ENCODE measurements at places on chromosomes 11 and 22.
A peak's percentile ranks its signal among the peaks of the same experiment; 100 is the strongest.

- no peak for DNase-seq
Measured at GRCh38 chr11:119722281-119722794, 6.7 kb downstream of the NECTIN1 start.

- no peak for DNase-seq
Measured at GRCh38 chr11:31947051-31947450, 135.9 kb upstream of the PAX6 start.

- no peak for DNase-seq
Measured at GRCh38 chr11:47971501-47971900, 8.9 kb upstream of the PTPRJ start.

- no peak for DNase-seq
Measured at GRCh38 chr11:86460461-86461385, 86.0 kb downstream of the CCDC81 start.

DNA sequence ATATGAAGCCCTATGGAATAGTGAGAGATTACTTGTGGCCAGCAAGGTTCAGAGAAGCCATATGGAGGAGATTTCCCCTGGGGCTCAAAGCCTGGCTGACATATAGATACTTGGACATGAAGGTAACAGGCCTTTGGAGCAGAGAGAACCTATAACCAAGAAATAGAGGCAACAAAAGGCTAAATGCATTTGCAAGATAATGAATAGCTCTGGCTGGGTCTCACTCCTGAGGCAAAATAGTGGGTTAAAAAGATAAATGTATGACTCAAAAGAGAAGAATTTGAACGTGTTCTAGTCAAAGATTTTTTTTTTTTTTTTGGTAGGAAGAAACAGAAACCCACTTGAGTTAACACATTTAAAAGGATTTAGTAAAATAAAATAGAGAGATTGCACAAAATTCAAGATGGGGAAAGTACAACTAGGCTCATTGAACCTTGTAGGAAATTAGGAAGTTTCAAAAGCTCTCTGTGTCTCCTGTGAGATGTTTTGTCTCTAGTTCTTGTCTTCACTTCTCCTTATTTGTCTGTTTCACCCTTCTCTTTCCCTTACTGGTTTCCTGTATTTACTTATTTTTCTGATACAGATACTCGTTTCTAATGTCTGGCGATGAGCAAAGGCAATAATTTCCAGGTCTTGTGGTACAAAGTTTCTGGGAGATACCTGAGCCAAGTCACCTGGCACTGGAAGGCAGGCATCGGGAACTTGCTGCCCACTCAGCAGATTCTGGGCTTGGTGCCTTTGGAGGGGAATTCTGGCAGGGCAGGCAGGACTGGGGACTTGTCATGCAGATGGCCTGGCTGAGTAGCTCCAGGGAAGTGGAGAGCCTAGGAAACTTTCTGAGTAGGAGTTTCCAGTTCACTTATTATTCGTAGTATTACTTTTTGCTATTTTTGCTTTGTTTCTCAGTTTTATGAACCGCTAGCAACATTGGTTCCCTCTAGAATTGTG is 49.2 kb upstream of the SESN3 start:
- DNase-seq = no peak

DNA sequence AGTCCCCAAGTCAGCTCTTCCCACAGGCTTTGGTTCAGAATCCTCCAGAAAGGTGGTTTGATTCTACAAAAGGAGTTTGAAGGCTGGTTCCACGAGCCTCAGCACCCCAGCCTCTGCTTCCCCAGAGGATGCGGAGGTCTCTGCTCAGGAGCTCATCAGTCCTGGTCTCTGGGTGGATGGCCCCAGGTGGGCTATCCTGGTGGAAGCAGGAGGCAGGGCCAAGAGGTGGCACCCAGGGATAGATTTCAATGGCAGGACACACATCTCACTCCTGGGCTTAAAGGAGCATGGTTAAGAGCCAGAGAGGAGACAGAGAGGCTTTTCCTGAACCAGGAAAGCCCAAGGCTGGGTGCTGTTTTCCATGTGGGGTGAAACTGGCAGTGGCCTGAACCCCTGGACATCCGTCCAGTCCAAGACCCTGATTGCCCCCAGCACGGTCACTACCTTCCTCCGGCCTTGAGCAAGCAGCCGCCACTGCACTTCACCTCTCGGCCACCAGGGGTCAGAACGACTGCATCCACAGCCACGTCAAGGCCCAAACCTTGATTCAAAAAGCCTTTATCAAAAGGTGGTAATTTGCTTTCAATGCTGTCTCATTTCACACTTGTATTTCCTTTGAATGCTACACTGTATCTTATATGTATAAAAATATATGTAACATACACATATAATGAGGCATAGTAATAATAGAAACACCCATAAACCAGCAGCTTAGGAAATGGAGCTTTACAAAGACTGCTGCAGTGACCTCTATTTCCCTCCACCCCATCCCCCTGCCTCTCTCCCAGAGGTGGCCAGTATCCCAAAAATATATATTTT is 19.3 kb upstream of the FXYD2 start:
- DNase-seq = peak; percentile 82

DNA sequence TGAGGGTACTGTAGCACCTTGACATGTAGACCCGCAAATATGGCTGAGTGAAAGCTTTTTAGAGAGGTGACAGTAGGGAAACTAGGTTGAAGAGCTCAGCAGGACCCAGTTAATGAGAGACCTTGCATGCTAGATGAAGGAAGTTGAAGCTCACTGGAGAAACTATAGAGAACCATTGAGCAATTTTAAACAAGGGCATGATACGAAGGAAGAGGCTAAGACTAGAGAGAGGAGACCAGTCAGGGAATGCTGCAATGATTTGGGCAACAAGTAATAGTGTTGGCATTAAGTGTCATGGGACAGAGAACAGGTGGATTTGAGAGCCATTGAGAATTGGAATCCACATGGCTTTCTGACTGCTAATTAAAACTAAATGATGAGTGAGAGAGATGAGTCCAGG is 4.1 kb downstream of the OLFML1 start:
- DNase-seq = no peak

DNA sequence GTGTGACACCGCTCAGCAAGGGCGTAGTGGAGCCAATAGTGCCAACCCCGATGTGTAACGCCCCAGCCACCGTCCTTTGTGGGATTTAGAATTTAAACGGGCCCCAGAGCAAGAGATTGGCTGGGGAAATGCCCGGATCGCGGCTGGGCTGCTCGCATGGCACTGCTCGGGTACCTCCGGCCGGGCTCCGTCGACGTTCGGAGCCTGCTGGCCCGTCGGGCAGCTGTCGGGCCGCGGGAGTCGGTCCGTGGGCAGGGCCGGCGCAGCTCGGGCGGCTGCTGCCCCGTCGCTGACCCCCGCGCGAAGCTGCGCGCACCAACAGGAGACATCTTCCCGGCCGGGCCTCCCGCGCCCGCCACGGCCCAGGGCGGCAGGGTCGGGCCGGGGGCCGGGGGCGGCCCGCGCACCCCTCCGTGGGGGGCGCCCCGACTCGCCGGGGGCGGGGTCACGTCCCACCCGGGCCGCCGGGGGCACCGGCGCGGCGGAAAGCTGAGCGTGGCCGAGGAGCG is 1.3 kb upstream of the KDM2A start:
- DNase-seq = peak; percentile 38

All from CD4-positive, alpha-beta T cell treated with Interleukin-1 beta for 1 hour (primary cell).